Psoas muscle (tissue), 8 donors: ENCODE measurements at places on chromosomes 13 and 19. TPM values are rescaled to one million over a fixed set of nuclear protein-coding genes. Genes with fewer than 3 reads are reported as not detected.

DNA sequence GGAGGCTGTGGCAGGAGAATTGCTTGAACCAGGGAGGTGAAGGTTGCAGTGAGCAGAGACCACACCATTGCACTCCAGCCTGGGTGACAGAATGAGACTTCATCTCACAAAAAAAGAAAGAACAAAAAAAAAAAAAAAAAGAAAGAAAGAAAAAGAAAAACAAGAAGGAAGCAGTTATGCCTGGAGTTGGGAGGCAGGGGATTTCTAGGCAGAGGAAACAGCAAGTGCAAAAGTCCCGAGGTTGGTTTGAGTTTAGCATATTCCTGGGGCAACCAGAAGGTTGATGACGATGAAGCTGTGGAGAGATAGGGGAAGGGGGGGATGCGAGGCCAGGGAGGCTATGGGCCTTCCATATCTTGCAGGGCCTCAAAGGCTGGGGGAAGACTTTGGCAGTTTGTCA lies 11.5 kb upstream of the EML2 start:
- DNase-seq: no peak

- DNase-seq: no peak
These were observed 9.5 kb upstream of the GJB6 start for GRCh38 chr13:20241593-20241992.

GRCh38 chr19:48611872-48612271 lies 3.0 kb downstream of the FAM83E start:
- DNase-seq: no peak

DNA sequence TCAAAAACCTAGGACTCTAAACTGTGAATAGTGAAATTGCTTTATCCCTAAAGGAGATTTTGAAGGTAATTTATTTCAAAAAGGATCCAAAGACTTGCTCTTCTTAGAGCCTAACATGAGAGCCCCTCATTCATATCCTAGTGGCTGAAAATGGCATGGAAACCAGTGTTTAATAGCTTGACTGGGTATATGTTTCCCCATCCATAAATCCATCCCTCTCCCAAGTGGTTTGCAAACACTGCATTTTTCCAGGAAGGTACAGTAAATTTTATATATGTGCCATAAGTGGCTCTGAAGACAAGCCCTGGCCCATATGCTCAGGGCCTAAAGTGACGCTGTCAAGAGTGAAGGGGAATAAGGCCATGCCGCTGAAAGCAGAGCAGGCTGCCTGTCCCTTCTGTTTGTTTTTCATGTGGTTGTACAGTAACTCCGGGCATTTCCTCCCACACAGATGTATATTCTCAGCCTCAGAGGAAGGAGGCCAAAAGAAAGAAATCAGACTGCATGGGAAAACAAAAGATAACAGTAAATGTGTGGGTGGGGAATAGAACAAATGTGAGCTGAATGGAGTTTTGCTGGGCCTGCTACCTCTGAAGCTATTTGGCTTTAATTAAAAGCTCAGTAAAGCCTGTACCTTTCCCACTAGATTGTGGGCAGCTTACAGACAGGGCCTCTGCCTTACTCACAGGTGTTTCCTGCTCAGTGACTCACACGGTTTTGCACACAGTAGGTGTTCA lies 181.9 kb downstream of the PCDH9 start:
- DNase-seq: no peak

DNA sequence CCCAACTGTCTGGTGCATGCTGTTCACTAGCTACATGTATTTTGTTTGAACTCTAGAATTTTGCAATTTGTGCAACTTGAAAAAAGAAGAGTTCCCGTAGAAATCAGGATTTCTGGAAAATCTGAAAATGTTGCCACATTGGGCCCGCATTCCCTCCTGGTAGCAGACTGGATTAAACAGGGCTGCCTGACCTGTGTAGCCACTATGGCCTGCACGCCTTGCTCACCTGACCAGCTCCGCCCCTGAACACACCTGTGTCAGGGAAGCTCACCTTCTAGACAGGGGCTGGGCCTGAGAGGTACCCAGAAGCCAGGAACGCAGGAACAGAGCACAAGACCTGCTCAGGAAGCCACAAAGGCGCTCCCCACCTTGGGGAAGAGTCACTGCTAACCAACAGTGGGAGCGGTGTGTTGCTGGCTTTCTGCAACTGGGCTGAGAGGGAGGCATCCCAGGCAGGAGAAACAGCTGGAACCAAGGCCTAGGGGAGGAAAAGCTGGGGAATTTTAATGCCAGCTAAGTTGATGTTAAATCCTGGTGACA lies 106.5 kb downstream of the UQCRFS1 start:
- no peak for DNase-seq

- no peak for DNase-seq
These were observed 71.4 kb downstream of the SLC7A9 start for GRCh38 chr19:32798201-32798600.

GRCh38 chr13:95937714-95938320 lies 115.4 kb downstream of the UGGT2 start:
- DNase-seq: no peak

BSG gene
- 381 TPM for total RNA-seq

SPACA4 gene
- total RNA-seq: not detected

MLNR gene
- total RNA-seq: not detected

ZFP82 gene
- 0.55 TPM for total RNA-seq

AMER2 gene
- 0.04 TPM for total RNA-seq
